ENCODE measurements at places on chromosomes 3 and 15. TPM values are rescaled to one million over a fixed set of nuclear protein-coding genes. Genes with fewer than 3 reads are reported as not detected.

DNA sequence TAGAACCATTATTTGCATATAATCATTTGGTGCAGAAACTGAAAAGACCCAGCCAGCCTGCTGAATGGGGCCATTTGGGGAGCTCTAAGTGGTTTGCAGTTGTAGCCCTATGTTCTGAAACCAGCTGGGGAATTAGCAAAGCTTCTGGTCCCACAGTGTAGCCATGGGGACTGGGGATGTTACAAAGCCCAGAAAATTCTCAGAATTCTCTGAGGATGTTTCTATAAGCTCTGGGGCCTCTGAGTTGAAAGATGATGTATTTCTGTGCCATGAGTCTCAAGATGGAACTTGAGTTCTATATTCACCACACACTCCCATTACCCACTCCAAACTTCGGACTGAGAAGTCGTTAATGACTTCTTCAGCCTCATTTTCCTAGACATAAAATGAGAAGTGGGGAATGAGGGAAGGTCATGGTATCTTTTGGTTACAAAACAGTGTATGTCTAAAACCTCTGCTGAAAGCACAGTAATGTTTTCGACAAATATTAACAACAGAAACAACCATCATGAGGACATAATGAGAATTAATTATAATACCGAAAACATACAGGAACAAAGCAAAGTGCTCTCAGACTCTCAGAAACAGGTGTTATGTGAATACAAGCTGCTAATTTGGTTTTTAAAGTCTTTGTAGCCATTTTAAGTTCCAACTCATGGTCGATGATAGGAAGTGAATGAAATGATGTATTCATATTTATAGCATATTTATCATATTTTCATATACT is 89.4 kb downstream of the RFTN1 start:
- no peak for DNase-seq

DNA sequence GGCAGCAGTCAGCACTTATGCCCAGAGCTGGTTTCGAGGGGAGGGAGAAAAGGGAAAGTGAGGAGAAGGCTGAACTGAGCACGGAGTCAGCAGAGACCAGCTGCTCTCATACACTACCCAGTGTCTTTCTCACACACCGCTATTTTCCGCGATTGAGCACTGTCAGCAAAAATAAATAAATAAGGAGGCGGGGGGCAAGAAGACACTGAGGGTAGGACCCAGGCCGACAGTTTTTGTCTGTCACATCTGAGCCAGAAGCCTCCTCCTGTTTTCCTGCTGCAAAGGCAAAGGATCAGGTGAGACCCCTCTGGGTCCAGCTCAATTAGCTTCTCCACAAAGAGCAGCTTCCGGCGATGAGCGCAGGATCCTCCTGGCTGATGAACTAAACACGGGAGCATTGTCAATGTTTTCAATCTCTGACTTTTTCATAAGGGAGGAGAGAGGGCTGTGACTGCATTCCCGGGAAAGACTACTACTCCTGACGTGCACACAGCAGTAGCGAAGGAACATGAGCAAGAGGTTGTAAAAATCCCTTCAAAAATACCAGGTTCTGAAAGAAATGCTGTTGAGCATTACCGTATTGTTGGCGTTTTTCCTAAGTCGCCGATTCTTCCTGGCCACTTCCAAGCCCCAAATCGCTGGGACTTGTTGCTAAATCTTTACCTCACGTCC is 1.3 kb downstream of the FRMD5 start:
- DNase-seq = no peak

- DNase-seq = no peak
These were observed 113.4 kb upstream of the C2CD4B start for GRCh38 chr15:62278534-62278933.

- DNase-seq = no peak
These were observed 250.6 kb downstream of the MBNL1 start for GRCh38 chr3:152519376-152519775.

DNA sequence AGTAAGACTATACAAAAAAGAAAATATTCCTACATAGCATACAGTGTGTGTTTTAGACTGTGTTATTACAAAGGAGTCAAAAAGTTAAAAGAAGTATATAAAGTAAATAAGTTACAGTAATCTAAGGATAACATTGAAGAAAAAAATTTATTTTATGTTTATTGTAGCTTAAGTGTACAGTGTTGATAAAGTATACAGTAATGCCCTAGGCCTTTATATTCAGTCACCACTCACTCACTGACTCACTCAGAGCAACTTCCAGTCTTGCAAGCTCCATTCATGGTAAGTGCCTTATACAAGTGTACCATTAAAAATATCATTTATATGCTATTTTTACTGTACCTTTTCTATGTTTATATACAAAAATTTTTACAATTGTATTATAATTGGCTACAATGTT is 220.1 kb downstream of the BCHE start:
- DNase-seq = no peak

Gene CHRNB4
- total RNA-seq = not detected

Gene AADACL2
- total RNA-seq = not detected

- no peak for DNase-seq
These were observed 264.0 kb upstream of the IL12A start for GRCh38 chr3:159724627-159725026.

GRCh38 chr3:181917027-181917426 is 205.3 kb downstream of the SOX2 start:
- no peak for DNase-seq

DNA sequence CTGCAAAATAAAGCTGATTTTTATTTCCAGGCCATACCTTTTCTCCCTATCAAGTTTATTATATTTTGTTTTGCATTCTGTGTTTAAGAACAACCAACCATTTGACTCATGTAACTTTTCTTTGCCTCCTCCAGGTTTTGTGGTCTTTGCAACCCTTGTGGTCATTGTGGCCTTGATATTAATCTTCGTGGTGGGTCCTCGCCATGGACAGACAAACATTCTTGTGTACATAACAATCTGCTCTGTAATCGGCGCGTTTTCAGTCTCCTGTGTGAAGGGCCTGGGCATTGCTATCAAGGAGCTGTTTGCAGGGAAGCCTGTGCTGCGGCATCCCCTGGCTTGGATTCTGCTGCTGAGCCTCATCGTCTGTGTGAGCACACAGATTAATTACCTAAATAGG is 27.6 kb downstream of the NIPA2 start:
- DNase-seq = no peak

DNA sequence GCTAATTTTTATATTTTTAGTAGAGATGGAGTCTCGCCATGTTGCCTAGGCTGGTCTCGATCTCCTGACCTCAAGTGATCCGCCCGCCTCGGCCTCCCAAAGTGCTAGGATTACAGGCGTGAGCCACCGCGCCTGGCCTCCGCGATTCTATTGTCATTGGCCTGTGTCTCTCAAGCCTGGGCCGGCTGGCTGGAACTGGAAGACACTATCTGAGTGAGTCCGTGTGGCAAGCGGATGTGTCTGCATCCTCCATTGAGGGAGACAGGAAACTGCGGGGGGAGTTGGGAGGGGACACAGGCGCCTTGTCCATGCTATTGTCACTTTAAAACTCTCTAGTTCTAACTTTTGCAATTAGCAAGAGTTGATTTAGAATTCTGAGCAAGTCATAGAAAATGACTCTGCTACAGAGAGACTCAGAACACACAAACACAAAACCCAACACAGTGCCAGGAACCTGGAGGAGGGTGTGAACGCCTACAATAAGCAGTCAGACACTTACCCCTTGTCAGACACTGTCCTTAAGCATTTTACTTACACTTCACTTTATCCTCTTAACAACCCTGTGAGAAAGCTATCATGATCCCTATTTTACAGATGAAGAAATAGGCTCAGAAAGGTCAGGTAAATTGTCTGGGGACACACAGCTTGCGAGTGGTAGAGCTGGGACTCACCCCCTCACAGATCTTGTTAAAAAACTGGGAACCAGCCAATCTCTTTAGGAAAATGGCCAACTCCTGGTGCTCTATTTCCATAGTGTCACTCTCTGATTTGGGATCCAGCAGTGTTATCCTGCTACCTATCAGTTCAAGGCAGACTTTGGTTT is 38.7 kb downstream of the ANP32A start:
- DNase-seq = no peak

Gene RAF1
- total RNA-seq = 47.7 TPM

- no peak for DNase-seq
These were observed 353.4 kb downstream of the CHST2 start for GRCh38 chr3:143472731-143473523.

DNA sequence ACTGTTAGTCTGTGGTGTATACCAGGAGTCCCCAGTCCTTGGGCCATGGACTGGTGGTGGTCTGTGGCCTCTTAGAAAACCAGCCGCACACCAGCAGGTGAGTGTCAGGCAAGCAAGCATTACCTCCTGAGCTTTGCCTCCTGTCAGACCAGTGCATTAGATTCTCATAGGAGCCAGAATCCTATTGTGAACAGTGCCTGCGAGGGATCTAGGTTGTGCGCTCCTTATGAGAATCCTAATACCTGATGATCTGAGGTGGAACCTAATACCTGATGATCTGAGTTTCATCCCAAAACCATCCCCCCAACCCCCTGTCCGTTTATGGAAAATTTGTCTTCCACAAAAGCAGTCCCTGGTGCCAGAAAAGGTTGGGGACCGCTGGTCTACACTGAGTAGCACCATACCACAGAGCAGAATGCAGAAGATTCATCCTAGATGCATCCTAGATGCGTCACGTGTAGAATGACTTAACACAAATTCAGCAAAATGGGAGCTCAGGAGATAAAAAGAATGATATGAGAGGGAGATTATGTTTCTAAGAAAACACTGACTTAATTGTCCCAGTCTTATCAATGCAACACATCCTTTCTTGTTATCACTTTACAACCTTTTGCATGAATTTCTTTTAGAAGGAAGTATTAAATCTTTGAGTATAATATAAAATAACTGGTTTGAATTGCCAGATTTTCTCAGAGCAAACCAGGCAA is 28.5 kb downstream of the SELENOT start:
- no peak for DNase-seq

GRCh38 chr3:64190517-64191515 is 34.5 kb downstream of the PRICKLE2 start:
- DNase-seq = no peak

Gene OR4F15
- not detected for total RNA-seq

- no peak for DNase-seq
These were observed 161.8 kb upstream of the BFSP2 start for GRCh38 chr3:133238015-133238414.

Gene GOLGA6L4
- 1.1 TPM for total RNA-seq

Gene NTRK3
- total RNA-seq = not detected

DNA sequence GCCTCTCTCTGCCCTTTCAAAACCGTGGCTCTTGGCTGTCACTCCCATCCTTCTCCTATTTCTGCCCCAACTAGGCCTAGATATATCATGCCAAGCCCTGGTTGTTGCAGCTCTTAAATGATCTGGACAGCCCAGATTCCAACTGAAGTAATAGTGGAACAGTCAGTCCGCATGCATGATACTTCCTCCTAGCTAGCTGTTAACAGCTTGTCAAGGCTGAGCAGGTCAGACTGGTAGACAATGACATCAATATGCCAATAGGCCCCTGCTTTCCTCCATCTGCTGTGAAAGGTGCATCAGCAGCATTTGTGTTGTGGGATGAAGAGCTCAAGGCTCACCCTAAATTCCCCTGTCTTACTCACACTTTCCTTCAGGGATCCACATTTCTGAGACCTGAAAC is 527.7 kb upstream of the TGFBR2 start:
- no peak for DNase-seq

DNA sequence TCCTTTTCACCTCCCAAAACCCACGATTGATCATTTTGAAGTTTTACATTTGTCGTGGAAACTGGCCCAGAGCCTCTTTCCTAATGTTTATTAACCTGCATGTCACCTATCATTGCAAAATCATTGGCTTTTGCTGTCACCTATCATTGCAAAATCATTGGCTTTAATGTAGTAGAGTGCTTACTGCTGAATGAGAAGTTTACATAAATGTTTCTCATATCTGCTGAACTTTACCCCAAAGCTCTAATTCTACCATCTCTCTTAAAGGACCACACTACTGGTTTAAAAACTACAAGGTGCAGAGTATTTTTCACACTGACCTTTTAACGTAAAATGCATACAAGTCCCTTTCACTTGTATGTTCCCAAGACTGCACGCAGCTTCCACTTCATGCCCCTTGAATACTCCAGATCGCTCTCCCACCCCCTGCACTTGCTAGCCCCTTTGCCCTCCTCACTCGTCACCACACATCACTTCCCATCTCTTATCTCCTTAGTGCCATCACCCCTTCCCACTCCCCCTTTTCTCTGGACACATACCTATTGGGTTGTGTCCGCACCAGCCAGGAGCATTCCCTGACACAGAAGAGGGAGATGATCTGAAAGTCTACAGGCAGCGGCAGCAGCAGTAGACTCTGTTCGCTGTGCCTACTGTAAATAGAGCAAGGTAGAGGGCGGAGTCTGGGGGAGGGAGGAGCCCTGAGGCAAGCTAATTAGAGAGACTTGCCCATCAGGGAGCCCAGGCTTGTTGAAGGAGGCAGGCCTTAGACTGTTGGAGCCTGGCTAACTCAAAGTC is 30.2 kb upstream of the ATOSA start:
- no peak for DNase-seq

DNA sequence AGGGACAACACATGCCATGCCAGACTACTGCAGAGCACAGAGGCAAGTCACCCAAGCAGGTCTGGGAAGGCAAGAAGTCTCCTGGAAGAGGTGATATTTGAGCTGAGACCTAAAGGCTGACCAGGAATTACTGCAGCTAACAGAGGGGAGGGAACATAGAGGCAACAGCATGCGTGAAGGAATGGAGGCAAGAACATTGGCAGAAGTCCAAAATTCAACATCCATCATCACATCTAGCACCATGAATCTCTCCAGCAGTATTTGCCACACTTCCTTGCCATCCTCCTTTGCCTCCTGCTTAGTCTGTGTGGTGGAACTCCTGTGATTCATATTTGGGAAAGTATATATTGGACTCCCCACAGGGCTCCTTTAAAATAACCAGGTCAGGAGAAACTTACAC is 870 bp upstream of the TSEN2 start:
- DNase-seq = no peak

GRCh38 chr3:1190569-1190968 is 97.7 kb downstream of the CNTN6 start:
- DNase-seq = no peak

- DNase-seq = no peak
These were observed 202.6 kb downstream of the VGLL3 start for GRCh38 chr3:86788371-86788770.

- DNase-seq = no peak
These were observed 110.9 kb upstream of the GALNT15 start for GRCh38 chr3:16063603-16064002.

DNA sequence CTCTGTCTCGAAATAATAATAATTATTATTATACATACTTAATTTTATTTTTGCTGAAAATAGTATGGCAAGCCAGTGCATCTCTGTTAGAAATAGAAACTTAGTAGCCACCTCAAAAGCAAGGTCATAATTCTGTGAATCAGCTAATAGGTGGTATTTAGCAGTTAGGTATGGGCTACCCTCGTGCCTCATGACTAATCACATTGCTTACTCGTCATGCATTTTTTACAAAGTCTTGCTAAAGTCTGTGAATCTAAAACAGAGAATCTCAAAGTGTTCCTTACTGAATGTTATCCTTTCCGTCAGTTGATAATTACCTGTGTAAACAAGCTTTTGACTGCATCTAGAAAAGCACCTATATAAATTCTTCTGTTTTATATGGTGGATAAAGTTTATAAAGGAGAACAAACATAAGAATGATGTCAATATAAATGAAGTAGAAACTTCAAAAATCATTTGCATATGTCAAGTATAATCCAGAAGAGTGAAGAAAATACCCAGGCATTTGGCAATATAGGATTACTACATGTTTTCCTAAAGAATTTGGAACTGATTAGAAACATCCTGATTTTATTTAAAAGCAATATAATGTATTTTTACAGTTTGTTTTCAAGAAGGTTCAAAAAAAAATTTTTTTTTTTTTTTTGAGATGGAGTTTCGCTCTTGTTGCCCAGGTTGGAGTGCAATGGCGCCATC is 6.2 kb downstream of the PPARG start:
- no peak for DNase-seq

Gene TMEM207
- total RNA-seq = not detected

- DNase-seq = no peak
These were observed 366.1 kb upstream of the ZNF385D start for GRCh38 chr3:22117091-22117490.

Data from NCI-H460 (cell line).